RKO (cell line): ENCODE measurements at places on chromosomes 11 and 22.

DNA sequence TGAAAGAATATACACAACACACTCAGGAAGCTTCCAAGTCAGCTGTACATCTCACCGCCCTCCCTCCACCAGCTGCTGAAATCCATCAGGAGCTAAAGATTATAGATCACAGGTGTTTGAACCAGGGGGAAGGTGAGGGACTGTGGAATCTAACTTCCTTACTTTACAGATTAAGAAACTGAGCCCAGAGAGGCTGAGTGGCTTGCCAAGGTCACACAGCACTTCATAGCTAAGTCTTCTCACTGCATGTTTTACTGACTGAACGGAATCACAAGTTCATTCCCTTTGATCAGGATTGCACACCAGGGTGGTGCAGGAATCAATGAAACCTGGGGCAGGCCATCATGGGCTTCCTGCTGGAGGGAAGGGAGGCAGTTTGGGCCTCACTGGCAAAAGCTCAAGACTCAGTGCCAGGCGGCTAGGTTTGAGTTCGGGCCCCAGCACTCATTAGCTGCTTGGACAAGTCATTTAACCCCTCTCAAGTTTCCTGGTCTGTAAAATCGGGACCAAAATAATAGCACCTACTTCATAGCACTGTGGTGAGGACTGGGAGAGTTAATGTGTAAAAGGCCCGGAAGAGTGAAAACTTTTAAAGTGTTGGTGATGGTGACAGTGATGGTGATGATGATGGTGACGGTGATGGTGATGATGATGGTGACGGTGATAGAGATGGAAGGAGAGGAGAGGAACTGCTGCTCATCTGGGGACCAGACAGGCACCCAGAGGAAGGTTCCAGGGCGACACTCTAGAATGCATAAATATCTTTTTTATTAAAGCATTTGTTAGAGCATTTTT lies 8.2 kb downstream of the CD5 start:
- DNase-seq: no peak

DNA sequence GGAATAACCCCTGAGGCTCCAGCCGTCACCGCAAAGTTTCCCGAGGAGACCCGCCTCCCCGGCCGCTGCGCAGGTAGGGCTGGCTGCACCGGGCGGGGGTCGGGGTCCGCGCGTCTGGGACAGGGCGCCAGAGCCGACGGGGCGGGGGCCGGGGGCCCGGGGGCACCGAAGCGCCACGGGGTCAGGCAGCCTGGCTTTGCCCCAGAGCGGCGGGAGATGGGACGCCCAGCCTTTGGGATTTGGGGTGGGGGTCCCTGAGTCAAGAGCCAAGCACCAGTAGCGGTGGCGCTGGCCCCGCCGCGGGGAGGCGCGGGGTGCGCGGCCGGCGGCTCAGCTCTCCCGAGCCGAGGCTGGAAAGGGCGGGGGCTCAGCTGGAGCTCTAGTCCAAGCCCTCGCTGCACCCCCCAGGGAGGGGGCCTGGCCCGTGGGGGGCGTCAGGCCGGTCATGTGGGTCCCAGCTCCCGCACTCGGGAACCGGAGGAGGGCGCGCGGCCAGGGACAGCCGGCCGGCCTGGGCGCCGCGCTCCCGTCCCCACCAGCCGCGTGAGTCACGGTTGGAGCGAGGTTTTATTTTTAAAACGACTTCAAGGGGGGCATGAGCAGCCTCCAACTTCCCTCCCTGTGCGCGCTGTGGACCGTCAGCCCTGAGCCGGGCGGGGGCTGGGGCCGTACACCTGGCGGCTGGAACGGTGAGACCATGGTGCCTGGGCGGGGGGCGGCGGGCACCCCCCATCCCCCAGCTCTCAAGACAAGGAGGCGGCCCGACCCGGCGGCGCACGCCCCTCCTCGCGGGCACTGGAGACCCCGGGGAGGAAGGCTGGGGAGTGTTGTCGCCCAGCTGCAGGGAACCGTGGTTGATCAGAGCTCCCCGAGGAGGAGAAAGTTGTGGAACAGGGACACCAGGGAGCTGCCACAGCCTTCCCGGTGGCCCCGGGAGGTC lies 626 bp downstream of the FLRT1 start:
- no peak for DNase-seq

- no peak for DNase-seq
Measured at GRCh38 chr11:64232182-64232966, 2.0 kb upstream of the VEGFB start.

DNA sequence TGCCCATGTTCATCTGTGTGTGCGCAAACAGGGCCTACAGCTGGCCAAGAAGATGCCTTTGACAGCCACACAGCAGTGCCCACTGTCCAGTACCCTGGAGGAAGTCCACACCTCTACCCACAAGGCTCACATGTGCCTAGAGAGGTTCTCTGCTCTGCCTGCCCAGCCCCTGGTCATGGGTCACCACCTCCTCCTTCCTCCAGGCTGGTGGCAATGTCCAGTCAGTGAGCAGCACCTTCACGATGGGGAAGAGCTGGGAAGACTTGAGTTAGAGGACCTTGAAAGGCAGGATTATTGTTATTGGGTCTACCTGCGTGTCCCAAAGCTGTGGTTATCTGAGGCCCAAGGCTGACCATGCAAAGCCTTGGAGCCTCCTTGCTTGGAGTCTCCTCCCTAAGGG lies 28.4 kb upstream of the TTC12 start:
- DNase-seq: no peak

GRCh38 chr11:43943931-43944751 lies 1.7 kb downstream of the C11orf96 start:
- no peak for DNase-seq

- no peak for DNase-seq
Measured at GRCh38 chr11:61534025-61534932, 25.7 kb downstream of the LRRC10B start.
